ENCODE measurements at places on chromosomes 5 and 9. TPM values are rescaled to one million over a fixed set of nuclear protein-coding genes. Genes with fewer than 3 reads are reported as not detected.

DNA sequence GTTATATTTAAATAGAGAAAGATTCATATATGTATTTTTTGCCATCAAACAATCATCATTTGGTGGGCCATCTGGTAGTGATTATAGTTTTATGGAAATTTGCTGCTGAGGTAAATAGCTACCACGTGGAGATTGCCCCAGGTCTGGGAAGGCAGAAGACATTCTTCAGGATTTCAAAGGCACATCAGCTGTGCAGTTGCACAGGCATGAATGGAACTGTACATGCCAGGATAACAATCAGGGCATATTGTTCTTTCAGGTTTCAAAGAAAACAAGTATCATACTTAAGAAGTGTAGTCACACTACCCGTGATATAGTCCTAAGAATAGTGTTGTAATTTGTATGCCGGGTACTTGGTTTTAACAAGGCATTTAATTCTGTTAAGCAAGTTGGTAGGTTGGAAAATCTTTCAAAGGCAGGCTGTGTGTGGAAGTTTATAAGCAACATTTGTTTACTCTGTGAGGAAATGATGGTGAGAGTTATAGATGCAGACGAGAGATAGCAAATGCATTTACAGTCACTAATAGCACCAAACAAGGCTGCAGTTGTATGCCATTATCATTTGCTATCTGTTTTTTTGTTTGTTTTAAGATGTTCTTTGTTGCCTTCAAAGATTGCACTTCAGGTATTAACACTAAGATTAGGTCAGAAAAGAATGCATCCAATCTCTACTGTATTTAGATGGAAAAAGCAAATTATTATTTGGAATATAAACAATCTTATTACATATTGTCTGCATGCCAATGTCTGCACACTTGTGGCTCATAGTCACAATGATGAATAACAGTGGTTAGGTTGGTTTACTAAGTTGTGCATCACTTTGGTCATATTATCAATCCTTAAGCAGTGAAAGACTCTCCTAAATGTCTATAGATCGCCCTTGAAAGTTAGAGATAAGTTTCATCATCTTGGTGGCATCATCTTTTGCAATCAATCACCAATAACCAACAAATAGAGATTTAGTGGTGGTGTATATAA, 55.3 kb downstream of the RPS23 start:
- peak; percentile 12 for DNase-seq

DNA sequence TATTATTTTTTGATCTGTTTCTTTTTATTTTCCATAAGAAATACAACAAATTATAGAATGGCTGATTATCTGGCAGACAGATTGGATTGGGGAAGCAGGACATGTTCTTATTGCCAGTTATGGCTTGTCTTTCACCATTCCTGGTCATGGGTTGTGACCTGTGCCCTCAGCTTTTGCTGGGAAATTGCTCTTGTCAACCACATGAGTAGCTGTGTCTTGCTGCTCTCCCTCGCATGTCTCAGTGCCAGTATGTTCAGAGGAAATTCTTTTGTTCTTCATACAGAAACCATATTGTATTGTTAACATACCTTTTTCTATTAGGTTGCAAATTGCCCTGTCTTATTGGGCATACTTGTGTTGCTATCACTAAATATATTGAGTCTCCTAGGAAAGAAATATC, 344.1 kb downstream of the OSTF1 start:
- DNase-seq: no peak

GRCh38 chr5:10214041-10214440, 35.6 kb downstream of the ATPSCKMT start:
- DNase-seq: no peak

DNA sequence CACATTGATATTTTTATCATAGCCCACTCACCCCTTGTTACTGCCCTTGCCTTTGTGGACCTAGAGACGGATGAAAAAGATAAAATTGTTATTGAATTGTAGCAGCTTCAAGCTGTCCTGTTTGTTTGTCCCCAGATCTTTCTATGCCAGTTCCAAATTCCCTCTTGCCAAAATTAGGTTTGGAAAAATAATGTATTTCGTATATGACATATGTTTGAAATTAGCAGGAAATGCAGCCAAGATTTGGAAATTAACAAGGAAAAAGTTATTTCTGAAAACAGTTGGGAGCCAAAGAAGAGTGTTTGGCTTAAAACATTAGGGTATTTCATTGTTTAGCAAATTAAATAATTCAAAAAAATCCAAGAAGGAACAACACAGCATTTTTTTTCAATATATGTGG, 33.5 kb downstream of the SPATA31D1 start:
- DNase-seq: no peak

DNA sequence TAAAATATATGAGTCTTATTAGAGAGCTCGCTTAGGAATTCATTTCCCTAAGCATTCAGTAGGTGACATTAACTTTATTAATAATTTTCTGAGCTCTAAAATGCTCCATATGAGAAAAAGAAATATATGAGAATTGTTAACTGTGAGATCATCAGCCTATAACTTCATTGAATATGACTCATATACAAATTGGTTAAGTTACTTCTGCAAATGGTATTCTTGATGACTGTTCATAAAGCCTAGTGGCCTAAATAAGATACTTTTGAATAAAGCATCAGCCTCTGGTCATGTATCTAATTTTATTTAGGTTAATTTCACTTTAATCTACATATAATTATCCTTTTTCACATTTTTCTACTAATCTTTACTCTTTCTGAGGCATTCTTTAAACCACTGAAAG, 710.2 kb upstream of the ACO1 start:
- DNase-seq: no peak

Gene FGF18
- not detected for total RNA-seq

Gene EQTN
- not detected for total RNA-seq

Gene EFNA5
- total RNA-seq: 8.6 TPM

GRCh38 chr9:4306066-4306776, 6.4 kb upstream of the GLIS3 start:
- DNase-seq: no peak

Gene TAF11L5
- not detected for total RNA-seq

DNA sequence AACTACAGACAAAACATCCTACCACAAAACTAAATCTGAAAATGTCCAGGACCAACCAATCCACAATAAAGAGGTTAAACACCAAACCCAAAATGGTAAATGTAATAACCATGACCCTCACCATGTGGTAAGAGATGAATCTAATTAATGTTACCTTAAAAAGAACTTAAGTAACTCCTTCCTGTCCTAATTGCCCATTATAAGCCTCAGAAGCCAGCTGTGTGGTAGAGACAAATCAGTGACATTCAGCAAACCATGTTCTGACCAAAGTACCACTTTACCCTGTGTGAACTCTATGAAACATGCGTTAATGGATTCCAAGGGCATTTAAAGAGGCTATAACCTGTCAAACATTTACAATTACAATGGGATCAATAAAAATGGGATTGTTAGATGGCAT, 25.0 kb downstream of the LPAR1 start:
- no peak for DNase-seq

GRCh38 chr9:114070188-114071103, 7.7 kb downstream of the AMBP start:
- DNase-seq: no peak

DNA sequence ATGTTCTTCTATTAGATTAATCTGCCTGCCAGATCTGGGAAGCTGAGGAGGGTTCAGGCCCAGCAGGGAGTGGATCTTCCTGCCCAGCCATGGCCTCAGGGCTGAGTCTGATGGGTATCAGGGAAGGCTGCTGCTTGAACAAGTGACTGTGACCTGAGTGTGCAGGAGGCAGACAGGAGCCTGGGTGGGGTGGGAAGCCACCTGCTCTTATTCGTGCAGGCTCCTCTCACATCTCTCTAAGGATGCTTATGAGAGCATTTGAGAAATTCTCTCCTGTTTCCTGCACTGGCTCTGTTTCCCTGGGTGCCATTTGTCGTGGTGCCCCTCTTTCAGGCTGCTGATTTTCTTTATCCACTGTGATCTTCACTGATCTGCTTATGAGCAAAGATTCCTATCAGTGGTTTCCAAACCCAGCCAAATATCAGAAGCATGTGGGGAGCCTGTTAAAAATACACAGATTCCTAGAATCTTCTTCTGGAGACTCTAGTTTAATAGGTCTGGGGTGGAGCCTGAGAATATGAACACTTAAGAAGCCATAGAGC, 2.1 kb downstream of the RGS3 start:
- no peak for DNase-seq

DNA sequence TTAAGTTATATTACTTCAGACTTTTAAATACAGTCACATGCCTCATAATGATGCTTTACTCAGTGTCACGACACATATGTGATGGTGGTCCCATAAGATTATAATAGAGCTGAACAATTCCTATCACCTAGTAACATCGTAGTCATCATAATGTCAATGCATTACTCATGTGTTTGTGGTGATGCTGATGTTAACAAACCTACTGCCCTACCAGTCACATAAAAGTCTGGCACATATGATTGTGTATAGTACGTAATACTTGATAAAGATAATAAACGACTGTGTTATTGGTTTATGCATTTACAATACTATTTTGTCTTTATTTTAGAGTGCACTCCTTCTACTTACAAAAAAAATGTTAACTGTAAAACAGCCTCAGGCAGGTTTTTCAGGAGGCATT, 103.7 kb downstream of the PAM start:
- peak; percentile 31 for DNase-seq

- no peak for DNase-seq
Observed at GRCh38 chr5:29304545-29304944, 1888.9 kb upstream of the CDH6 start.

DNA sequence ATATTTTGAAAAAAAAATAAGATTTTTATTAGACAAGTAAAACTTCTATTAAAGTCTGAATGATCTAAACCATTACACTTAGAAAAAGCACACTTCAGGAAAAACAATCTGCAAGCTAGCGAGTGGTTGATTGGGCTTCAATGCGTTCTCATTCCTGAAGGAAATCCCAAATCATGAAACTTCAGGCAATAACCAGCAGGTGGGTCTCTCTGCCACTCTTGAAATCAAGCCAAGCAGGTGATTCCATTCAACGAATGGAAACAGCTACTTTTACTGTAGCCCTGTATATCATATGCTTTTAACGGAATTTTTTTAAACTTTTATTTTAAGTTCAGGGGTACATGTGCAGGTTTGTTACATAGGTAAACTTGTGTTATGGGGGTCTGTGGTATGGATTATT, 234.5 kb upstream of the TRPM3 start:
- DNase-seq: no peak

DNA sequence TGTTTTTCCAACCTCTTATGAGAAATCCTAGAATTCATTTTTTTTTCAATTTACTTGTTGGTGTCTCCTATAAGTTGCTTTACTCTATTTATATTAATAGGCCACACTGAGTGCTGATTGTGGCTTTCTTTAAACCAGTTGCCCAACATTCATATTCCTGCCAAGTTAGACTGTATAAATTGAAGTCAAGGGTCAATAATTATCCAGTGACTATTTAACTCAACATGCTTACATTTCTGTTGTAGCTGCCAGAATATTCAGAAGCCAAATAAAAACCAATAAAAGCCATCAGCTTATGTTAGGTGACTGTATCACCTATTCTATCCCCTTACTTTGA, 169.0 kb downstream of the PTPRD start:
- no peak for DNase-seq

Gene ADAMTS12
- total RNA-seq: 14.7 TPM

Data from H4 (cell line).